ENCODE measurements at places on chromosomes 3 and 15.

DNA sequence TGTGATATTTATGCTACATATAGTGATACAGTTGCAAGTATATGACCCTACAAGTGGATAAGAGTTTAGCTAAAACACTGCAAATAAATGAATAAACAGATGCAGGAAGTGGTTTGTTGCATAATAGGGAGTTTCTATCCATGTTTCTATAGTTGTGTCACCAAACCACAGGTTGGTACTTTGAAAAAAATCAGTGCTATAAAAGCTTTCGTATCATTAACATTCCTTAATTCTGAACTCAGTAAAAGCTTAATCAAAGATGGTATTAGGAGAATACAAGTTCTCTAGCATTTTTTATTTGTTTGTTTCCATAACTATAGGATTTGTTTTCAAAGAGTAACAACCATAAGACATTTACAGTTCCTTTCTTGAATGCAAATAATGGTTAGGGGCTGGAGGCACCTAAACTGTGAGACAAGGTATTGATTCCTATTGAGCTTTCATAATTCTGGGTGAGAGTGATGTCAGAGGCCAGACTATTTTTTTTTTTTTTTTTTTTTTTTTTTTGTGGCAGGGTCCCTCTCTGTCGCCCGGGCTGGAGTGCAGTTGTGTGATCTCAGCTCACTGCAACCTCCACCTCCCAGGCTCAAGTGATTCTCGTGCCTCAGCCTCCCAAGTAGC, 29.6 kb downstream of the CPOX start:
- no peak for DNase-seq

DNA sequence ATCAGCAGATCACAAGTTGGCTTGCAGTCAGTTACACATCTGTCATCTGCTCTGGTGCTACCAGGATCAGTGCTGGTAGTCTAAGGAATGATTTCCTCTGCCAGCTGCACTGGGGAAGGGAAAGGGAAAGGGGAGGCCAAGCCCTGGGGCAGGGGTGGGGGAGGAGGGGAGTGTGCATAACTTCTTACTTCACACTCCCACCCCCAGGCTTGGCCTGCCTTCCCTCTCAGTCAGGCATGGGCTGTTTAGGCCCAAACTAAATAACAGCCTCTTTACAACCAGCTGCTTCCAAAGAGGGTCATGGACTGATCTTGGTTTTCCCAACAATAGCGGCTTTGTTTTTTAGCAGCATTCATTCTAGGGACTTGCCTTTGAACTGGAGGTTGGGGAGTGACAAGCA, 86.1 kb upstream of the PSMD6 start:
- no peak for DNase-seq

- no peak for DNase-seq
Observed at GRCh38 chr15:77617476-77618230, 15.1 kb downstream of the LINGO1 start.

GRCh38 chr15:52509500-52510245, 19.0 kb downstream of the MYO5A start:
- no peak for DNase-seq

DNA sequence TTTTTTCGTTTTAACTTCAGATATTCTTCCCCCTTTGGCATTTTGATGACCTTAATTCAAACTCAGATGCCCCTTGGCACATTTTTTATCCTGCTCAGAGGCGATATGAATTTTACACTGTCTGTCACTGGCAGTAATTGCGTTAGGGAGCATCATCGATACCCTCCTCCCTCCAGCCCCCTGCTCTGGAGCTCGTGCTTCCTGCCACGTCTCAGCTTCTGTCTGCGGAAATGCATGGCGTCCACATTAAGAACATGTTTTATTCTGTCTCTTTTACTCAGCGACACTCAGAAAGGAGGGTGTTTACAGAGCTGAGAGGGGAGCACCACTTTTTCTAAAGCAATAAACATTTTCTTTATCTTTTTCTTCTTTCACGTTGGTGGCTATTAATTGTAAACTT, 254.2 kb downstream of the EBLN2 start:
- DNase-seq, result no peak

DNA sequence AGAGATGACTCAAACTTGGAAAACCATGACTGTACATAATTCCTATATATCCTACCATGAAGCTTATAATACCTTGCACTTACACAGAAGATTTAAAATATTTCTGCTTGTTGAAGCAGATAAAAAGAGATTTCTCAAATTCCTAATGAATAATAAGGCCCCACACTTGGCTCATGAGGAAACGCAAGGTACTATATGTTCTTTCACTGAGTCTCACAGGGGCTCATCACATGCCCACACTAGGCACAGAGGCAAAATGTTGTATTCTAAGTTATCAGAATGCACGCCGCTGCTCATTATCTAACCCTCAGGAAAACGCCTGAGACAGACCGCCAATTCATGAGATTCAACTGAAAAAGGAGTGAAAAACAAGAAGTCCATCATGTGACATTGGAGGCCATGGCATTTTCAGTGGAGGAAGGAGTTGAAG, 5.6 kb downstream of the MYO1E start:
- no peak for DNase-seq
